Neuronal stem cell (in vitro differentiated cells): ENCODE measurements at places on chromosomes 2 and 18.

DNA sequence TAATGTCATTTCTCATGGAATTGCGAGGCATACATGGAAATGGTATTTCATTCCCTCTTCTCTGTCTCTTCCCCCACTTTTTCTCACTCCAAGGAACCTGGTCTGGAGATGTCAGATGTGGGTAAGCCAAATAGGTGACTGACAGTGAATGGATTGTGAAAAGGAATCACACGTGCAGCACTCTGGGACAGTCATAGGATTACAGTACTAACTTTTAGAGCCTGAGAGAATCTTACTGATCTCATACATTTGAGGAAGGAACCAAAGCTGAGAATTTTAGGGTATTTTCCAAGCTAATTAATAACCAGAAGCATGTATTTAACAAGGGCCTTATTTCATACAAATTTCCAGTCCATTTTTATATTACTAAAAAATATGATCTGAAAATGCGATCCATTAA, 58.1 kb upstream of the ERBB4 start:
- no peak for DNase-seq

GRCh38 chr2:173149491-173149890, 73.8 kb downstream of the MAP3K20 start:
- DNase-seq = no peak

DNA sequence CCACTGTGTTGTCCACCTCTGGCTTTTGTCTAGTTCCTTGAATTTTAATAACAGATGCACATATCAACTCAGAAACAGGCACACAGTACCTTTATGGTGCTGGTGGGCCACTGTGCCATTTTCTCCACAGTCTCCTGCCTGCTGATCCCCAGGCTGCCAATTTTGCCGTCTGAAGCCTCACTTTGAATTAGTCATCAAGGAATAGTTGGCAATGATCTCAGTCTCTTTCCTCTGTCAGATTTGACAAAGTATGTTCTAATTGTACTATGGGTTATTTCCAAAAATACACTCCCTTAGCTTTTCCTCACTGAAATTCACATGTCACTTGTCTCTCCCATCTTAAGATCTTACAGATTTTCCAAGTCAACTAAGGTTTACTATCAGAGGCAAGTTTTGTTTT, 140.7 kb downstream of the ZNF516 start:
- no peak for DNase-seq

DNA sequence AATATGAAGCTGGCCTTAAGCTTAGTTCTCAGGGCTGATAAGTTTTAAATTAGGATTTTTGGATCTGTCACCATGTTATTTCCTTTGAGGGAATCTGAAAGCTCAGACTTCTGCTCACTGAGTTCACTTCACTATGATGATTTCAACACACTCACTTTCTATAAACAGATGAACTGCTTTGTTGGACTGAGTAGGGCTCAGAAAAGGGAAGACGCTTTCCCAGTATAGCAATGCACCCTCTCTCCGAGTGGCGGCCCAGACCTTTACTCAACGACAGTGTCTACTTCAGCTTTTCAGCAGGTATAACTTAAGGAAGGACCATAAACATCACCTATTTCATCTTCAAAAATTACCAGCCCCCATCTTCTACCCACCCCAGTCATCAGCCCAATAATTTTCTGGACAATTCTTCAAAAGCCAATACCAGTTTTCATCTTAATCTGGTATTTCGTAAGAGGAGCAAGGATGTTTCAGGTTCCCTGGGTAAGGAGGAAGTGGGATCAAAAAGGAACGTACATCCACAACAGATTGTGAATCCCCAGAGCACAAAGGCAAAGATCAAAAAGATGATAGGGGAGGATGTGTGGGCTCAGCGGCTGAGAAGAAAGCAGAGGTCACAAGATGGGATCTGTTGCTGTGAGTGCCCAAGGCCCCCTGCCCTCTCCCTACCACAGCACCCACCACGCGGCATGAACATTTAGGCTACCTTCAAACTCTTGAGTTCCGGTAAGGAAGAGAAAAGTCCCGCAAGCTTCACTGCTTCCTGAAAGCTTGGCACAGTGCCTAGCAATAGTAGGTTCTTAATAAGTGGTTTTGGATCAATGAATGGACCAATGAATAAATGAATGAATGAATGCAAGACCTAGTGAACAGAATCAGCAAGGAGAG, 41.9 kb downstream of the LPIN2 start:
- DNase-seq = no peak

DNA sequence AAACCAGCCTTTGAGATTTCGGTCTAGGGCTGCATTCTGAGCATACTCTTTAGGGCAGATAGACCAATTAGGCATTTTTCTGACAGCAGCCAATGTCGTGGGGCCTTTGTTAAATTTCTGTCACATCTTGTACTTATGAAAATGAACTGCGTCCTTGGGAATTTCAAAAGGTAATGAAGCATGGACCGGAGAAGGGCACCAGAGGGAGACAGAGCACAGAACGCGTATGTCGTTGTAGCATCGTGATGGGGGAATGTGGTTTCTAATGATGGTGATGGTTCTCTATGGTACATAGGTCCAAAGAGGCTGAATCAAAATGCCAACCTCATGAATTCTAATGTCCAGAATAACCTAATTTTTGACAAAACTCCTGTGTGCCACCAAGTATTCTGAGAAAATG, 483.9 kb upstream of the CRIM1 start:
- DNase-seq = no peak

- no peak for DNase-seq
Observed at GRCh38 chr2:151908204-151908882, 80.1 kb upstream of the ARL5A start.

DNA sequence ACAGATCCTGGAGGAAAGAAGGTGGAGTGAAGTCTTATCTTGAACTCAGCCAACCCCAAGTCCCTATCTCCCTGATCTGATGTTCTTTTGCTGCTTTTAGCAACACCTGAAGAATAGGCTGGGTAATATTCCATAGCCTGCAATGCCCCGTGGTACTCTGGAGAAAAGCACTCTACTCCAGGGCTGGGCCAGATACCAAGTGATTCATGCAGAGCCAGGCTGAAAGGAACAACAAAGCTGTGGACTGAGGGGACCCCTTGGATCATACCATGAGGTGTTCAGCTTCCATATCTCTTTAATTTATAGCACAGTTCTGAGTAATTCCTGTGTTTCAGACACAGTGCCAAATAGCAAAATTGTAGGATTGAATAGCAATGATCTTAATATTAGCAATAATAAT, 130.6 kb downstream of the NXPH2 start:
- DNase-seq = no peak

DNA sequence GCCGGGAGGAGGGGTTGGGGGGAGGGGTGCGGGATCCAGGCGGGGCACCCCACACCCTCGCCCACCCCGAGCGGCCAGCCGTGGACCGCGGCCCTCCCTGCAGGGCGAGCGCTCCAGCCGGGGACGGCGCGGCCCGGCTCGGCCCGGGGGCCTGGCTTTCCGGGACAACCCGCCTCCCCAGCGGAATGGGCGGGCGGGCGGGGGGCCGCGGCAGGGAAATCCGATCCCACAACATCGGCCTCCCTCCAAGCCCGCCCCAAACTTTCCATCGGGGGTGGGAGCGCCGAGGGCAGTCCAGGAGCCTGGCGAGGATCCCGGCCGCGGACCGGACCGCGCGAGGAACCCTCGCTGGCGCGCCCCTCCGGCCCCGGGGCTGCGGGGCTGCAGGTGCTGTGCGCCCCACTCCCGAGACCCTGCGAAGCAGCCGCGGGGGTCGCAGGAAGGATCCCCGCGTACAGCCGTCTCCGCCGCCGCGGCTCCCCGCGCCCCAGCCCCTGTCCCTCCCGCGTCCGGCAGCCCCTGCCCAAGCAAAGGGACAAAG, 529 bp downstream of the SEMA4C start:
- no peak for DNase-seq

GRCh38 chr18:23133860-23134779, 1.2 kb upstream of the CABLES1 start:
- no peak for DNase-seq

GRCh38 chr2:23925702-23926289, 1.1 kb downstream of the ATAD2B start:
- DNase-seq = peak; percentile 37

DNA sequence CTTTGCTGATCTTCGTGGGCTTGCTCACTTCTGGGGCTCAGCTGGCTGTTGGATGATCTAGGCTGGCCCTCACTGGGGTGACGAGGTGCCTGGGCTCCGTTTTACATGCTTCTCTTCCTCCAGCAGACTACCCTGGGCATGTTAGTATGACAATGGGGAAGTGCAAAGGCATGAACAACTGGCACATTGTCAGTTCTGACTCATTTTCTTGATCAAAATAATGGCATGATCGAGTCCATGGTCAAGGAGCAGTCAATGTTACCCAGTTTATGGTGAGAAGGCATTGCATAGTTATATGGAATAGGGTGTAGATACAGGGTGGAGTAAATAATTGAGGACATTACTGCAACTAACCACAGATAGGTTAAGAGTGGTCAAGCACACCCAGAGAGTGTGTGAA, 10.0 kb upstream of the UPP2 start:
- DNase-seq = no peak

GRCh38 chr2:209830722-209831465, 59.3 kb downstream of the UNC80 start:
- DNase-seq = no peak

DNA sequence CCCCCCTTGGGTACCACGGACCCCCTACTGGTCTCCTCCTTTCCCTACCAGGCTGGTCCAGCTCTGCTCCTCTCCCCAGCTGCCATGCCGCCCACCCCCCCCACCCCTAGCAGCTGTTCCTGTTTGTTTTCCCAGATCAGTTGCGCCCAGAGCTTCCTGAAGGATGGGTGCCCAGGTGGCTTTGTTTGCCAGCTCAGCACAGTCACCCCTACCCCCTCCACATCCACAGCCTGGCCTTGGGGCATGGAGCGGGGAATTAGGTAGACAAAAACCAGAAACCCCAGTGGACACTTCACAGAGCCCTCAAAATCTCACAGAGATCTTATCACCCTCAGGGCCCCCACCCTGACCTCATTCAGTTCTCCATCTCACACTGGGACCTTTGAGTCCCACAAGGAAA, 3.7 kb upstream of the CRYBA2 start:
- no peak for DNase-seq

GRCh38 chr18:25360301-25360899, 8.4 kb upstream of the ZNF521 start:
- DNase-seq = no peak

- DNase-seq = no peak
Observed at GRCh38 chr2:99883358-99883757, 259.0 kb downstream of the AFF3 start.

DNA sequence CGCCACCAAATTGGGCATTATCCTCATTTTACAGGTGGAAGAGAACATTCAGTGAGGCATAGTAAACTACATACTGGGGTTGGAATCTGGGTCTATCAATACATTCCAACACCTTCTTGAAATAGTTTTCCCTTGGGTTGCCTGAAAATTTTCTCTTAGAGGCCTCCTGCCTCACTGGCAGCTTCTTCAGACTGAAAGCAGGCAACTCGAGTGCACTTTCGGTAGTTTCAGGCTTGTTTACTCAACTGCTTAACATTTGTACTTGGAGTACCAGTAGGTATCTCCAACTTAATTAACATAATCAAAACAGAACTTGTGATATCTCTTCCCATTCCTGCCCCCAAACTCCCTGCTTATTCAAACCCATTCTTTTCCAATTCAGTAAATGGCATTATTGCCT, 36.2 kb upstream of the C2orf74 start:
- no peak for DNase-seq

DNA sequence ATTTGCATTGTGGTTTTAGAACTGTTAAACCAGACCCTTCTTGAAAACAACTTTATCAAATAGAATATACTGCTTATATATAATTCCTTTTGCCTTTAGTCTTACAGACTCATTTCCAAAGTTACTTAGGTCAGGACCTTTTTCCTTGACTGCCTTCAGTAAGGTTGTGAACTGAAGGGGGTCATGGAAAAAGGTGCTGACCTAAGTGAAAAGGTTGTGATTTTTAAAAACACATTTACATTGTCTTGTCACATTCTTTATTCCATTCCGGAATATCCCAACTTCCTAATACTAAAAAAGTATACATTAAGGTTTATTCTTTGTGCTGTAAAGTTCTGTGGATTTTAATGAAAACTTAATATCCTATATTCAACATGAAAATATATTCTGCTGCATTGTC, 581.4 kb downstream of the SOCS6 start:
- DNase-seq = no peak

- DNase-seq = no peak
Observed at GRCh38 chr18:42929857-42930256, 185.6 kb downstream of the RIT2 start.

- DNase-seq = peak; percentile 9
Observed at GRCh38 chr18:52992041-52992440, 652.0 kb downstream of the DCC start.

DNA sequence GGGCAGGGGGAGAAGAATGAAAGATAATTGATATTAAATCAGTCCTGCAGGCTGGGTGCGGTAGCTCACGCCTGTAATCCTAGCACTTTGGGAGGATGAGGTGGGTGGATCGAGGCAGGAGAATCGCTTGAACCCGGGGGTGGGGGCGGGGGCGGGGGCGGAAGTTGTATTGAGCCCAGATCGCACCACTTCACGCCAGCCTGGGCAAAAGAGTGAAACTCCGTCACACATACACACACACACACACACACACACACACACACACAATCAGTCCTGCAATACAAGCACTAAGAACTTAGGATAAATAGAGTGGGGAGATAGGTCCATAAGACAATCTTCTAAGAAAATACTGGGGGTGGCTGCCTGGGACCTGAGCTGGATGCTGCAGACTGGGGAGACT, 15.1 kb upstream of the PKDCC start:
- DNase-seq = no peak
